GM18507 (cell line): ENCODE measurements at places on chromosomes 16 and 17.

DNA sequence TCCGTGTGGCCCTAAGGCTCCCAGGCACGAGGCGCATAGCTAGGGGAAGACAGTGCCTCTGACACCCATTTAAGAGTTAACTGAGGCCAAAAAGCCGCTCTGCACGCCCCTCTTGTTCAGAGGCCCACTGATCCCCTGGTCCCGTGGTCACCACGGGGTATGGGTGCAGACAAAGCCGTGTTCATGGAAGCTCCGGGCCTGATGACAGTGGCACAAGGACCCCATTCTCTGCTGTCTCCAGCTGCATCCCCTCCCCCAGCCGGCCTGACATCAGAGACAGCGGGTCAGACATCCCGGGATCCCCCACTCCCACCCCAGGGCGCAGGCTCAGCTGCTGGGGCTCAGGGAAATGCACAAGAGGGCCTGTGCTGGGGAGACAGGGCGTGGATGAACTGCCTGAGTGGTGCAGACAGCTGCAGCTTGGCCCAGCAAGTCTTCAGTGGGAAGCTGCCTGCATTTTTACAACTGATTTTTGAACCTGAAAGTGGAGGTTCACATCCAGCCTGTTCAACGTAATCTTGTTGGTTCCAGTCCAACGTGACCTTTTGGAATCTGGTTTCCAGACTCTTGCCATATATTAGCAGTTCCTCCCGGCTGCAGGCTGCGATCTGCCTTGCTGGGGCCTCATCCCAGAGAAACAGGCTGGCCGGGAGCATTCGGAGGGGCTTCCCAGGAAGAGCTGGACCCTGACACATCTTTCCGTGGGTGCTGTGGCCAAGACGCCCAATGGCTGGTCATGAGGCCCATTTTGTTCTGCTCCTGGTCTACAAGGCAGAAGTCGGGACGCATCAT lies 9.7 kb upstream of the BAHCC1 start:
- no peak for DNase-seq

DNA sequence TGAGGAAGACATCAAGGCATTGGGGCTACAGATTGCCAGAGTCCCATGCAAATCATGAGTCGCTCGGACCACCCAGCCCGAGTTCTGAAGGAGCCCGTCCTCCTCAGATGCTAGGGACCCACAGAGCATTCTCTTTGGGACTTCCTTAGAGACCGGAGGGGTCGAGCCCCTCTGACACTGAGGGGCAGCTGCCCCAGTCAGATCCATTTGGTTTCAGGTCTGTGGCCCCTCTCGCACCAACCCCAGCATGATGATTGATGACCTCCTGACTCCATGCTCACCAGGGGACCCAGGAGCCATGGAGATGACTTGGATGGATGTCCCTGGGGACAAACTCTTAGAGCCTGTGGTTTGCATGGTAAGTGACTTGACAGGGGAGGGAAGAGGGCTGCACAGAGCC lies 8.0 kb downstream of the PDF start:
- no peak for DNase-seq

- DNase-seq: no peak
Measured at GRCh38 chr16:87864331-87864989, 4.8 kb downstream of the SLC7A5 start.

DNA sequence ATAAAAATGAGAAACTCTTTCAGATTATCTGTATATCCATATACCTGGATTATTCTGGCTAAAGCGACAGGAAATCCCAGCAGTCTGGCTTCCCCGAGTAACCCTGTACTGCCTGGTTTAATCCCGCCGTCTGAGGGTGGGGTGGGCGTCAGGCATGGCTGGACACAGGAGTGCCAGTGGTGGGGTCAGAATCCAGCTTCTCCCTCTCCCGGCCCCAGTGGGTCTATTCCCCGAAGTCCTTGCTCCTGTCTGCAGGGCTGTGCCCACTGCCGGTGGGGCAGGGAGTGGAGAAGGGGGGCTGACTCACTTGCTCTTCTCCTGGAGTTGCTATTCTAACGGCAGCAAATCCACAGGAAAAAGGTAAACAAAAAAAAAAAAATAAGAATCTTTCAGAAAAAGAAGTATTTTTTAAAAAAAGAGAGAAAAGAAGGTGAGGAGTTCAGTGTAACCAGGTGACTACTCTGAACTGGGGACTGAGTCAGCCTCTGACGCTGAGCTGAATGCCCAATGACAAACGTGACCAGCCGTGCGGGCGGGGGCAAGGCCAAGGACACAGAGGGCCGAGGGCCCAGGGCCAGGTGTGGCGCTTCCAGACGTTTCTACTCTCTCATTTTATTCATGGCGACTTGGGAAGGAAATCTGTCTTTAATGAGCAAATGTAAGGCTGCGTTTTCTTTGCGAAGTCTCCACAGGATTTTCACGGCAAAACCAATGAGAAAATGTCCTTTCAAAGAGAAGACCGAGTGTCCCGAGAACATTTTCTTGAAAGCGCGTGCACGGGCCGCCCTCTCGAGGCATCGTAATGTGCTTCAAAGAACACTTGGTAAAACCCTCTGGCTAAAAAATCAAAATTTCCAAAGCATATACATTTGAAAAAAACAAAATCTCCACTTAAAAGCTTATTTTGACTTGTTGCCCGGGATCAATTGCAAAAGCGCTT lies 20.2 kb downstream of the FOXF1 start:
- no peak for DNase-seq

- DNase-seq: no peak
Measured at GRCh38 chr17:48514477-48514876, 16.3 kb downstream of the HOXB1 start.
